ENCODE measurements at places on chromosomes 1 and 21.

DNA sequence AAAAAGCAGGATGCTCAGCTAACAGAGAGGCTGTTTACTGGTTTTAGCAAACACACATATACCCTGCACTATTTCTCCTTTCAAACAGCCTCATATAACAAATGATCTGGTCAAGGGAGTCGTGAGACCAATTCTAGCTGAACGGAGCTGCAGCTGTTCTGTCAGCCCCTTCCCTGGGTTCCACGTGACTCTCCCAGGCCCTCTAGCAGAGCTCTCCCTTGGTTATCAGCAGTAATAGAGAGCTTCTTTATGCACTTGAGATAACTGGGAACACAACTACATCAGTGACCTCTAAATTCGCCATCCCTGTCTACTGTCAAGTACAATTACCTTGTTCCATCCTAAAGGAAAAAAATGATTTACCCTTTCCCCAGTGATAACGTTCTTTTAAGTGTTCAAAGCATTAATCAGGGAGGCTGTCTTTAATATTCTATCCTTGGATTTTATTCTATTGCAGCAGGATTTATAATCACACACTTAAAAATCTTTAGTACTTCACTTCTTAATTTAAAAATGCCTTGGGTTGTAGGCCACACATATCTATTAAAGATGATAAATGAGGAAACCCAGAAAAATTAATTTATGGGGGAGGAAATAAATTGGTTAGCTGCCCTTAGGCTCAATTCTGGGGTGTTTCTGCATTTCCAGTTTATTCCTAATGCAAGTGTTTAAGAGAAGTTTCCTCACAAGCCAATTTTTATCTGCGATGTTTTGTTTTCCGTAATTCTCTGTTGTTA, 28.2 kb downstream of the PTGER3 start:
- DNase-seq = no peak

GRCh38 chr1:215132156-215132555, 49.6 kb downstream of the KCNK2 start:
- DNase-seq = no peak

- no peak for DNase-seq
Observed at GRCh38 chr1:246875041-246876026, 56.4 kb downstream of the AHCTF1 start.

DNA sequence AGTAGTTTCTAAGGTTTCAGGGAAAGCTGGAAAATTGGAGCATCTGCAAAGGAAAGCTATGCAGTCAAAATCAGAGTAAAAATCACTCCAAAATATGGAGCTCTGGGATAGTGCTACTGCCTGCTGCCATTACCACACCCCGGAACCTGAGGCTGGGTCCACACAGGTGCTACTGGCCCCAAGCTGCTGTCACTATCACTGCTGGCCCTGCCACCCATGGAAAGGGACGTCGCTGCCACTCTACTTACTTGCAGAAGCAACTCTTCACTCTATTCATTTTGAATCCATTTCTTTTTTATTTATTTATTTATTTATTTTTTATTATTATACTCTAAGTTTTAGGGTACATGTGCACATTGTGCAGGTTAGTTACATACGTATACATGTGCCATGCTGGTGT, 60.3 kb upstream of the RGS18 start:
- no peak for DNase-seq

DNA sequence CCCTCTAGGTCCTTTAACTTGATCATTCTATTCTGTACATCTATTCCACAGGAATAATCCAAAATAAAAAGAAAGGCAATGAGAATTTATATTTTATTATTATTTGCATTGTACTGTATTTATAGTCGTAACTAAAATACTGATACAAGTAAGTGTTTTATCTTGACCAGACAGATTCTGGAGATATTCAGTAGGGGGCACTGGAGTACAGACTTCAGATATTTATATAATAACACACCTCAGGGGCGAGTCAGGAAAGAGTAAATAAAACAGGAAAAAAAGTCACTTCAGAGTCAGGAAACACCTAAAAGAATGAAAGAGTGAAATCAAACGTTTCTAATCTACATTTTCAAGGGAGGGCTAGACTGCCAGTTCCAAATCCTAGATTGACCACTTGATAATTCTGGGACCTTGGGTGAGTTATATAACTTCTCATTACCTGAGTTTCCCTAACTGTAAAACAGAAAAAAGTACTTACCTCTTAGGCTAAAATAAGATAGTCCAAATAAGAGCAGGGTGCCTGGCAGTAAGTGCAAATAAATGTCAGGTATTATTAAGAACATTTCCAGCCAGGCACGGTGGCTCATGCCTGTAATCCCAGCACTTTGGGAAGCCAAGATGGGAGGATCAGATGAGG, 31.1 kb upstream of the MTF1 start:
- no peak for DNase-seq

DNA sequence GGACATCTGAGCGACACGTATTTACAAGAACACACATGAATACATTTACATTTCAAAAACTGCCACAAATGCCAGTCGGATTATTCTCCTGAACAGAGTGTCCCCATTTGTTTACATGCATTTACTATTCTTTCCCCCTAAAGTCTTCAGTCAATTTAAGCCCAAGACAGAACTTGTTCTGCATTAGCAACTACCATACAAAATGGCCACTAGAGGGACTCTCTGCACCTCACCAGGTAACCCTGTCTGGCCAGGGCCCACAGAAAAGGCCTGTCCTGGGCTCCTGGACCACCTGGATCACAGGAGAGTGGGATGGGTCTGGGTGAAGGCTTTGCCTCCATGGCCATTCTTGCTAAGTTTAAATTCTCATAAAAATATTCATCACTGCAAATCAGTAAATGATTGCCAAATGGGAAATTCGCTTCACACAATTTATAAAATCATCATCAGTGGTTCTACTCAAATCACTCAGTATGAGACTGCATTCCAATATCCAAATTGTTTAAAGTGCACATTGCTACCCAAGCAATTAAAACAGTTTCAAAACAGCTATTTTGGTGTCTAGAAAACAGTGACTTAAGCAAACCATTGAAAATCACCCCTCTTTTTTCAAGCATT, 12.5 kb upstream of the GUCA2A start:
- DNase-seq = no peak

GRCh38 chr1:81414488-81415015, 386.2 kb upstream of the ADGRL2 start:
- DNase-seq = no peak

DNA sequence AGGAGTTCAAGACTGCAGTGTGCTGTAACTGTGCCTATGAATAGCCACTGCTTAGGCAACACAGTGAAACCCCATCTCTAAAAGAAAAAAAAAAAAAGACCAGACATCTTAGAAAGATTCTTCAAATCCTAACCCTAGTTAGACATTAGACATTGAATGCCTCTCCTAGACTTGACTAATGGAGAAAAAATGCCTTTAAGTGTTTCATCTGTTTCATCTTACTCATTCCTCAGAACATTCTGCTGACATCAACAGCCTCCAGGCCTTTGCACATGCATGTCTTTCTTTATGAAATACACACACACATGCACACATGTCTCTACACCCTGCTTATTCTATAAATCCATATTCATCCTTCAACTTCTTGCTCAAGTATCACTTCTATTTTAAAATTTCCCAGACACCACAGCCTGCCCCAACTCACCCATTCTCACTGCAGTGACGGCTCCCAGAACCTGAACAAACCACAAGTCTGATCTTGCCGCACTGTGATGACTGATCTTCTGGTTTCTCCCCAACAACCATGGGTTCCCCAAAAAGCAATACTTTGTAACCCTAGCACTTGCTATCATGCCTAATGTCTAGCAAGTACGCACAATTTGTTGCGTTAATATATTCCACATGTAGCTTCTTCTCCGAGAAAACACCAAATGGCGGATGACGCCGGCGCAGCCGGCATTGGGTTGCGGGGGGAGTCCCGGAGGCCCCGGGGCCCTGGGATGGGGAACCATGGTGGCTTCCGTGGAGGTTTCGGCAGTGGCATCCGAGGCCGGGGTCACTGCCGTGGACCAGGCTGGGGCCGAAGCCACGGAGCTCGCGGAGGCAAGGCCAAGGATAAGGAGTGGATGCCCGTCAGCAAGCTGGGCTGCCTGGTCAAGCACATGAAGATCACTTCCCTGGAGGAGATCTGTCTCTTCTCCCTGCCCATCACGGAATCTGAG, 37.4 kb downstream of the LRRC52 start:
- DNase-seq = no peak

DNA sequence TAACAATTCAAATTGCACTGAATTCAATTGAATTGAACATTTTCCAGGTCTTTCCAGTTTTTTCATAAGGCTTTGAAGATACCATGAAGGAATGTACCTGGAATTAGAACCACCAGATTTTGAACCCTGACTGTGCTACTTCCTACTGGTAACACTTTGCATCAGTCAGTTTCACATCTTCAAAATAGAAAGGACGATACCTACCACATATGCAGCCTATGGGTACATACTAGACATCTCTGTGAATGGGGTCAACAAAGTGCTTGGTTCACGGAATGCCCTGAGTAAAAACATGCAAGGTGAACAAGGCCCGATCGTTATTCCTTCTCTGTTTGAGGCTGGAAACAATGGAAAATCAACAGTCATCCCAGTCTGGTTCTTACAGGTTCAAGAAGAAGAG, 41.2 kb upstream of the WLS start:
- DNase-seq = no peak

- no peak for DNase-seq
Observed at GRCh38 chr1:36365381-36365780, 20.3 kb downstream of the STK40 start.

DNA sequence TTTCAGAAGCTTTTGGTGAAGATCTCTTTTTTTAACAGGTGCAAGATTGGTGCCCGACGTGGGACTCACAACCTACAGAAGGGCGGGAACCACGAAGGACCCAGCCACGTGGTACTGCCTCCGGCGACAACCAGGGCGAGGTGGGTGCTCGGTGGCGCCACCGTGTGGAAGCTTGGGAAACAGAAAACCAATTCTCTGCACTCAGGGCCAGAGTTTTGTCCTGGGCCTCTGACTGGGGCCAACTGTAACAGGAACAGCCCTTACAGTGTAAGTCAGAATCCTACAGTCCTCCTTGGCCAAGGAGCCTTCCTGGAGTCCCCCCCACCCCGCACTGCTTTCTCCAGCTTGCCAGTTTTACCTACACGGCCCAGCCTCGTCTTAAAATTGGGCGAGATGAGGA, 11.6 kb upstream of the S100A7A start:
- peak; percentile 58 for DNase-seq

All from activated T-cell treated with anti-CD3 and anti-CD28 coated beads, Interleukin-2, amount 50 U/mL, for 1 hour (primary cell).